ENCODE measurements at places on chromosomes 5 and 9.

DNA sequence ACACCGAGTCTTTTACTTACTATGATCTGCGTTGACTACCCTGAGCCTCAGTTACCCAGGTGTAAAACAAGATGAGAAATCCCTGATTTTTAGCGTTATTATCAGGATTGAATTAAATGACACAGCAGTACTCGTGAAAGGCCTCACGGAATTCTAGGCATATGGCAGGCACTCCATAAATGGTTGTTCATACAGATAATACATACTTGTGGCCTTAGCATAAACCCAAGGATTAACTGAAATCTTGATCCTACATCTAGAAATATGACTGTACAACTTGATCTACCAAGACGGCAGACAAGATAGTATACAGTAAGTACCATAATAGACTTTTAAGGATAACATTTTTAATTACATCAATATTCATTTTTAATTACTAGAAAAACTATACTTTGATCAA lies 409.8 kb downstream of the BNC2 start:
- DNase-seq, result no peak

DNA sequence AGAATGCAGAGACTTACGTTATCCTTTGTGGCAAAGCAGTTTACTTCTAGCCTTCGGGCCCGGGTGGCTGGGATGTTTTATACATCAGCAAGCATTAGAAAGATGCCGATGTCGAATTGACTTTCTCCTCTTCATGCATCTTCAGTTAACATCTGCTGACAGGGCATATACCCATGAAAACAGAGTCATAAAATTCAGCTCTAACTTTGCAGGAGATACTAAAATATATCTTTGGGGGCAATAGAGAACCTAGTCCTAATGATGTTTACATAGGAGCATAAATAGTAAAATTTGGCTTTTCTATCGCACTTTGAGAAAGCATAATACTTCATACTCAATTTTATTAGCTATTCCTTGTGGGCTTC lies 247.9 kb downstream of the PRELID2 start:
- DNase-seq, result no peak

- no peak for DNase-seq
Measured at GRCh38 chr9:16671591-16672137, 198.8 kb downstream of the BNC2 start.

GRCh38 chr5:139647506-139648204 lies 494 bp upstream of the CXXC5 start:
- no peak for DNase-seq

DNA sequence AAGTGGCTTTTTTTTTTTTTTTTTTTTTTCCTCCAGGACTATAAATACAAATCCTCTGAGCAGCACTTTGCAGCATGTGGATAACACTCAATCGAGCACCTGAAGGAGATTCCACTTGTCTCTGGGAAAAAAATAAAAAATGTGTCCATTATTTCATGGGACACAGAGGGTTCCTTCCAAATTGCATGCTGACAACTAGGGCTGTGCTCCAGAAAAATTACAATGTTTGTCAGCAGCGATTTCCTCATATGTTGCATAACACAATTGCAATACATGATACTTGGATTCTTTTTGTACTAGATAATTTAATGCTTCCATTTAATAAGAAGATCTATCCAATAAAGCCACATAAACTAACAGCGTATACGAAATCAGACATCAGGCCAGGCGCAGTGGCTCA lies 84.4 kb downstream of the CDH18 start:
- DNase-seq, result no peak

DNA sequence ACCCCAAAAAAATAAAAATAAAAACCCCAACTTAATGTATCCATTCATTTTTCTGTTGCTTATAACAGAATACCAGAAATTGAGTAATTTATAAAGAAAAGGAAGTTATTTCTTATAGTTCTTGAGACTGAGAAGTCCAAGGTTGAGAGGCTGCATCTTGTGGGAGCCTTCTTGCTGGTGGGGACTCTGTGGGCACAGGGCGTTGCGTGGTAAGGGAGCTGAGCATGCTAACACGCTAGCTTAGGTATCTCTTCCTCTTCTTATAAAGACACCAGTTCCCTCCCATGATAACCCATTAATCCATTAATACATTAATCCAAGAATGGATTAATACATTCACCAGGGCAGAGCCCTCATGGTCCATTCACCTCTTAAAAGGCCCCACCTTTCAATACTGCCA lies 150.9 kb downstream of the ZSWIM6 start:
- DNase-seq, result no peak

GRCh38 chr5:57539281-57539701 lies 56.7 kb upstream of the ACTBL2 start:
- DNase-seq, result no peak

DNA sequence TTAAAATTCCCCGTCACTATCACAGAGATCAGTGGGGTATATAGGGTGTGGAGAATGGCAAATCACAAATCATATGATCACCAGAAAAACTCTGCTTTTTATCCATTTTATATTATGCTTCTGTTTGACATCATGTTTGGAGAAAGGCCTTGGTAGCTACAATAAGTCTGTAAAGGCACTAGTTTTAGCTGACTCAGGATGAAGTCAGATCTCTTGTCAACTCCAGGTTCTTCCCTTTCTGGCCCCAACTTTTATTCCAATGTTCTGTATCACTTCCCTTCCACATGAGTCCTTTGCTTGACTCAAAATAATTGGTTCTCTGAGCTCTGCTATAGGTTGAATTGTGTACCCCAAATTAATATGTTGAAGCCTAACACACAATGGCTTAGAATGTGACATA lies 484.9 kb downstream of the PTPRD start:
- DNase-seq, result no peak

- DNase-seq, result no peak
Measured at GRCh38 chr9:37995348-37995737, 73.7 kb downstream of the SHB start.

GRCh38 chr5:166947045-166947444 lies 1344.4 kb upstream of the WWC1 start:
- no peak for DNase-seq

DNA sequence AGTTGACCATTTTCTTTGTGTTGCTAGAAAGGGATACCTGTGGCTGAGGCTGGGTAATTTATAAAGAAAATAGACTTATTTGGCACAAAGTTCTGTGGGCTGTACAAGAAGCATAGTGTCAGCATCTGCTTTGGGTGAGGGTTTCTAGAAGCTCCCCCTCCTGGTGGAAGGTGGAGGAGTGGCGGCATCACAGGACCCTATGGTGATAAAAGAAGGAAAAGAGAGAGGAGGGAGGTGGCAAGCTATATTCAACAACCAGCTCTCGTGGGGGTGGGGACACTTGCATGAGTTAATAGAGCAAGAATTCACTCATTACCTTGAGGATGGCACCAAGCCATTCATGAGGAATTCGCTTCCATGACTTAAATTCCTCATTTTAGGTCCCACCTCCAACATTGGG lies 2041.4 kb upstream of the CDH9 start:
- DNase-seq, result no peak

- no peak for DNase-seq
Measured at GRCh38 chr9:13267743-13268142, 11.7 kb downstream of the MPDZ start.

- no peak for DNase-seq
Measured at GRCh38 chr5:132266836-132267160, 9.3 kb downstream of the PDLIM4 start.

DNA sequence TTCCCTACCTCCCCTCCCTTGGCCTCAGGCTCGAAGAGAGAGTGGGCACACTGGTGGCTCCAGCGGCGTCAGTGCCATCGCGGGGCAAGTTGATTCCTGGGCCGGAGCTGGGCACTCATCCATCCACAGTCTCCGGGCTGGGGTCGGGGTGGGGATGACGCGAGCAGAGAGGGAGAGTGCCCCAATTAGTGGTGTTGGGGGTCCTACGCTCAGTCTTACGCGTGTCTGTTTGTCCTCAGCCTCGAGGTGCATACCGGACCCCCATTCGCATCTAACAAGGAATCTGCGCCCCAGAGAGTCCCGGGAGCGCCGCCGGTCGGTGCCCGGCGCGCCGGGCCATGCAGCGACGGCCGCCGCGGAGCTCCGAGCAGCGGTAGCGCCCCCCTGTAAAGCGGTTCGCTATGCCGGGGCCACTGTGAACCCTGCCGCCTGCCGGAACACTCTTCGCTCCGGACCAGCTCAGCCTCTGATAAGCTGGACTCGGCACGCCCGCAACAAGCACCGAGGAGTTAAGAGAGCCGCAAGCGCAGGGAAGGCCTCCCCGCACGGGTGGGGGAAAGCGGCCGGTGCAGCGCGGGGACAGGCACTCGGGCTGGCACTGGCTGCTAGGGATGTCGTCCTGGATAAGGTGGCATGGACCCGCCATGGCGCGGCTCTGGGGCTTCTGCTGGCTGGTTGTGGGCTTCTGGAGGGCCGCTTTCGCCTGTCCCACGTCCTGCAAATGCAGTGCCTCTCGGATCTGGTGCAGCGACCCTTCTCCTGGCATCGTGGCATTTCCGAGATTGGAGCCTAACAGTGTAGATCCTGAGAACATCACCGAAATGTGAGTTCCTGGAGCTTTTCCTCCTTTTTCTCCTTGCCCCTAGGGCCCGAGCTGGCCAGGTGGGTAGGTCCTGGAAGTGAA lies 861 bp downstream of the NTRK2 start:
- no peak for DNase-seq

DNA sequence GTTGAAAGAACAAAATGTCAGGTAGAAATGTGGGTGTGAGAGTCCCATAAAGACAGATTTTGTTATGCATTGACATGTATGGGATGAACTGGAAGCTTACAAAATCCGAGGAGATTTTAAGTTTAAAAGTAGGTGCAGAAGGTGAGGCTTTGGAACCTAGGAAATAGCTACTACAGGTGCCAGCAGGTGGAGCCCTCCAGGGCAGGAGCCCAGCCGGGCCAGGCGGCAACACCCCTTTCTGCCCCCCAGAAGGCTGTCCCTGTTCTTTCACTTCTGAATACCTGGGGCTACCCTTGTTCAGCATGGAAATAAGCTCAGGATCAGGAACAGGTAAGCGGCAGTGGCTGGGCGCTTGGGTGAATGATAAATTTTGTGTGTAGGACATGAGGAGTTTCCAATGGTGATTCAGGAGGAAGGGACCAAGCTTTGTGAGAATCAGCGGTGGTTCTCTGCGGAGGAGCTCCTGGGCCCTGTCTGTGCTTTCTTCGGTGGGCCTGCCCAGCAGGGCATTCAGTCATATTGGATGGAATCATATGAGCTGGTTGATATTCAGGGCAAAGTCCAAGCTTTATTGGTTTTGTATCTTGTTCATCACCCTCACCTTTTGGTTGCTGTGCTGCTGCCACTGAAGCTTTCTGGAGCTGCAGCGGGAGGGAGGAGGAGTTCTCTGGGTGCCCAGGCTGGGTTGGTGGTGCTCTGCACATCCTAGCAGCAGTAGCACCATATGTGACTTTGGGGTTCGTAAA lies 12.3 kb downstream of the PCBD2 start:
- DNase-seq, result peak; percentile 18

GRCh38 chr9:126661521-126662251 lies 48.0 kb downstream of the LMX1B start:
- peak; percentile 41 for DNase-seq

DNA sequence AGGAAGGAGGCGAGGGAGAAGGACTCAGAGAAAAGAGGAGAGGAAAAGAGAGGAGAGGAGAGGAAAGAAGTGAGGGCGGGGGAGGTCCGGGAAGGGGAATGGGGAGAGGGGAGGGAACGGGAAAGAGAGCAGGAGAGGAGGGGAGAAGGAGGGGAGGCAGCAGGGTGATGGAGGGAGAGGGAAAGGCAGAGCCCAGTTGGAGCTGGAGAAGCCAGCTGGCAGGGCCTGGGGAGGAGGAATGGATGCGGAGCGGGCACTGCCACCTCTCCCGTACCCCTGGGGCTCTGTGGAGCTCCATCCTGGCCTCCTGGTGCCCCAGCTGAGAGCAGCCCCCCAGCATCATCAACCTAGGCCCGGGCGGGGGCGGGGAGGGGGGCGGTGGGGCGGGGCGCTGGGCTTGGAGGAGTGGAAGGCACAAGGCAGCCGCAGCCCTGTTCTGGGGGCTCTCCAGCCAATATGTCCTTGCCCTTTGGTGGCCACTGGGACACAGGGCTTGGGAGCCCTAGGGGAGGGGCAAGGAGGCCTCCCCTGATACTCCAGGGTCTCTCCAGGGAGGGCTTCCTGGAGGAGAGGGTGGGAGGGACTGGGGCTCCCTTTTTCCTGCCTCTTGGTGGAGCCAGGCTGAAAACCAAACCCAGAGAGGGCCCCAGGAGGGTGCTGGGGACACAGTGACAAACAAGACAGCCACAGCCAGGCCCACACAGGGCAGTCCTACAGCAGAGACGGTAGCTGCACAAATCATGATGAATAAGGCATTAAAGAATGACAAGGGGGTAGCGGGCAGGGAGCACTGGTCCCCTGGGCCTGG lies 123.7 kb downstream of the C9orf50 start:
- DNase-seq, result no peak

GRCh38 chr5:166906991-166907713 lies 1384.3 kb upstream of the WWC1 start:
- DNase-seq, result no peak

GRCh38 chr9:6106711-6107339 lies 91.4 kb upstream of the RANBP6 start:
- DNase-seq, result peak; percentile 25

DNA sequence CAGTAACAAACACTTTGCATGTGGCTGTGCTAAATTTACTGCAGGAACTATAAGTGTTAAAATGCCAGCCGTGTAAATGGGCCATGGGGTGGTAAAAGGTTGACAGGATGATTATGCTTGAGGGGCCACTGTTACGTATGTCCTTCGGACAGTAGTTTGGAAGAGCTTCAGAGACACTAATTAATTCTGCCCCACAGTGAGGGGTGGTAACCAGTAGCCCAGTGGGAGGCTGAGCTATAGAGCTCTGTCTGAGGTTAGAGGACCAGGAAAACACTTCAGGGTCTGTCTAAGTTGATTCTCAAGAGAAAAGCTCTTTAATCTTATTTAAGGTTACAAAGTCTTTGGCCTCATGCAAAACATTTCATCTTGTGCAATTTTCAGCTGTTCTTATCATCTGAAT lies 176.6 kb downstream of the DMRTA1 start:
- DNase-seq, result no peak

DNA sequence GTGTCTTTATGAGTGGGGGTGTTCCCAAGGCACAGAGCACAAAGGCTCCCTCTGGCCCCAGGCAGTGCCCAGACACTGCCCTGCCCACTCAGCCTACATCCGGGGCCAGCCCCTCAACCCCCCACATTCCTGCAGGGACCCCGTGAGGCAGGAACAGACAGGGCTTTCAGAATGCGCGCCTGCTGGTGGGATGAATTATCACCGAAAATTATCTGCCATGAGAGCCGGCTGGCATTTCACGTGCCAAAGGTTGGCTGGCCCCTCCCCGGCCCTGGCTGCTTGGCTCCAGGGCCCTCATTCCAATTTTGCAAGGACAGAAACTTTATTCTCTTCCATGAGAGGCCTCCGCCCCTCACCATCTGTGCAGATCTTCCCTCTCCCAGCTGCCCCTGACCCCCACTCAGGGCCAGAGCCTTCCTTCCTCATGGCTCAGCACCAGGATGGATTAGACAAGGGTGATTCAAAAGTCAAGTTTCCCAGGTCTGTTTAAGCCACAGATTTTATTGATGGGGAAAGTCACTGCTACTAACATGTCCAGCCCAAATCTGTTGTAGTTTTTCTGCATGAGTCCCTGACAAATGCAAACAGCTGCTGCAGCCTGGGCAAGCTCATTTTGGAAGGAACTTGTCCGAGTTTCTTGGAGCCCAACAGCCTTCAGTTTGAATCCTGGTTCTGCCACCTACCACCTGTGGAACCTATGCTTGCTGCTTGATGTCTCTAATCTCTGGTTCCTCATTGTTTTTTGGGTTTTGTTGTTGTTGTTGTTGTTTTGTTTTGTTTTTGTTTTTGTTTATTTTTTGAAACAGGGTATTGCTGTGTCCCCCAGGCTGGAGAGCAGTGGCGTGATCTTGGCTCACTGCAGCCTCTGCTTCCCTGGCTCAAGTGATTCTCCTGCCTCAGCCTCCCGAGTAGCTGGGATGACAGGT lies 32.3 kb upstream of the WDR38 start:
- no peak for DNase-seq
